ENCODE measurements at places on chromosomes 1 and 21.
A peak's percentile ranks its signal among the peaks of the same experiment; 100 is the strongest.

GRCh38 chr1:16443975-16444770, 3.6 kb downstream of the NECAP2 start:
- no peak for DNase-seq

GRCh38 chr1:169184812-169185211, 78.3 kb downstream of the ATP1B1 start:
- DNase-seq = no peak

GRCh38 chr1:221994274-221994698, 252.4 kb upstream of the DUSP10 start:
- peak; percentile 44 for DNase-seq

GRCh38 chr21:31343680-31344480, at the start of gene TIAM1:
TIAM1 (minus strand) TSS chr21:31344261; CDS start chr21:31266972, 77,289 bp downstream.
- peak; percentile 62 for DNase-seq

Data from stimulated activated CD8-positive, alpha-beta memory T cell treated with anti-CD3 and anti-CD28 coated beads, Interleukin-4, amount 100 ng/mL, for 48 hours (primary cell).